ENCODE measurements at places on chromosomes 3 and 15.

DNA sequence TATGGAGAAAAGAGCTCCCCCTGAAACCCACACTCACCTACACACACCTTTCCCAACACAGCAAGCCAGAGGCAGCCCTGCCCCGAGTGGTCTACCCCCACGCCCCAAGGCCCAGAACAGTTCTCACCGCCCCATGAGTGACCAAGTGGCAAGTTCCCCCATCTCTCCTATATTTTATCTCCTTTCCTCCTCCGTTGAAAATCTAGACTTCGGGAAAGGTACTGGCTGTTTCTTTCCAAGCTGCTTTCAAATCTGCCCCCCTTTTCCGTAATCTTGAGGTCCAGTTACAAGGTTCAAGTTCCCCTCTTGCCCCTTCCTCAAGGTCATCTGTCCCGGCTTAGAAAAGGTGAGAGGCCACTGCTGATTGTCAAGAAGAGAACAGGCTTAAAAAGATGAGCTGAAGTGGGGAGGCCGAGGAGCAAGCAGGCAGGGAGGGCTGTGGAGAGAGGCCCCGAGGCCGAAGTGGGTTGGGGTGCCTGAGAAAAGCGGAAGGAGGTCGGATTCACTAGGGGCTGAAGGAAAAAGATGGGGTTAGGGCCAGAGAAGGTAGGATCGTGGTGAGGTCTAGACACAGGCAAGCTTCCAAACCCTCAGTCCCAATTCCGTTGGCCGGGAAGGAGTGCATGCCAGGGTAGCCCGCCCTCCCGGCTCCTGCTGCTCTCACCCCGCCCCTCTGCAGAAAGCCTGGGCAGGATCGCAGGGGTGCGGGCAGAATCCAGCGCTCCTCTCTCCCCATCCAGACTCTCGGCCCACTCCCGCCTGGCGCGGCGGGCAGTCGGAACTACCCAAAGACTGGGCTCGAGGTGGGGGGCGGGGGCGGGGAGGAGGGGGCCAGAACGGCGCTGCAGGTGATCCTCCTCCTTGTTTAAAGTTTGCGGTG is 1.7 kb downstream of the SEMA5B start:
- no peak for DNase-seq

GRCh38 chr3:172592898-172593669 is 69.9 kb upstream of the TNFSF10 start:
- DNase-seq = no peak

GRCh38 chr3:168933614-168934013 is 729.9 kb downstream of the MECOM start:
- no peak for DNase-seq

- DNase-seq = no peak
These were observed 92.2 kb downstream of the TBC1D2B start for GRCh38 chr15:77985031-77985930.

GRCh38 chr3:105030211-105030610 is 336.5 kb upstream of the ALCAM start:
- DNase-seq = no peak
